Naive thymus-derived CD4-positive, alpha-beta T cell (primary cell): ENCODE measurements at places on chromosomes 3 and 15. TPM values are rescaled to one million over a fixed set of nuclear protein-coding genes. Genes with fewer than 3 reads are reported as not detected.

Gene PLOD2
- not detected for polyA plus RNA-seq

Gene MBD4
- polyA plus RNA-seq: 45.2 TPM

Gene ZKSCAN7
- polyA plus RNA-seq: 2.1 TPM

Gene RHCG
- polyA plus RNA-seq: not detected

Gene USP4
- polyA plus RNA-seq: 54.6 TPM

Gene SLC28A2
- polyA plus RNA-seq: not detected

Gene TGFBR2
- 150 TPM for polyA plus RNA-seq

Gene MFN1
- 7.4 TPM for polyA plus RNA-seq

Gene SLC28A1
- not detected for polyA plus RNA-seq

Gene PLA1A
- not detected for polyA plus RNA-seq

Gene LNP1
- 0.37 TPM for polyA plus RNA-seq

Gene DLL4
- polyA plus RNA-seq: not detected

Gene NR2E3
- not detected for polyA plus RNA-seq

Gene AADACL2
- polyA plus RNA-seq: not detected

Gene SPRED1
- not detected for polyA plus RNA-seq

Gene DUOX2
- not detected for polyA plus RNA-seq

Gene DAZL
- polyA plus RNA-seq: not detected

Gene GOLGA6L22
- polyA plus RNA-seq: not detected

Gene CCDC80
- 0.08 TPM for polyA plus RNA-seq

Gene FOXL2
- not detected for polyA plus RNA-seq

Gene RBP2
- polyA plus RNA-seq: not detected

Gene FBXW12
- not detected for polyA plus RNA-seq

Gene CACNA2D3
- polyA plus RNA-seq: not detected

Gene FANCD2OS
- polyA plus RNA-seq: not detected

Gene VWA5B2
- polyA plus RNA-seq: not detected

Gene AGBL1
- not detected for polyA plus RNA-seq

Gene SI
- not detected for polyA plus RNA-seq

Gene UROC1
- polyA plus RNA-seq: not detected

Gene GOLGA8T
- not detected for polyA plus RNA-seq

Gene DISP2
- polyA plus RNA-seq: not detected

Gene WDR72
- not detected for polyA plus RNA-seq
